Right hindlimb (tissue), 1 donor: ENCODE measurements at places on chromosomes 2 and 18.
A peak's percentile ranks its signal among the peaks of the same experiment; 100 is the strongest.

- DNase-seq: peak; percentile 7
Observed at GRCh38 chr18:13551841-13552733, 174.3 kb downstream of the FAM210A start.

GRCh38 chr2:205683502-205684367 is 1.4 kb downstream of the NRP2 start:
- DNase-seq: peak; percentile 70

DNA sequence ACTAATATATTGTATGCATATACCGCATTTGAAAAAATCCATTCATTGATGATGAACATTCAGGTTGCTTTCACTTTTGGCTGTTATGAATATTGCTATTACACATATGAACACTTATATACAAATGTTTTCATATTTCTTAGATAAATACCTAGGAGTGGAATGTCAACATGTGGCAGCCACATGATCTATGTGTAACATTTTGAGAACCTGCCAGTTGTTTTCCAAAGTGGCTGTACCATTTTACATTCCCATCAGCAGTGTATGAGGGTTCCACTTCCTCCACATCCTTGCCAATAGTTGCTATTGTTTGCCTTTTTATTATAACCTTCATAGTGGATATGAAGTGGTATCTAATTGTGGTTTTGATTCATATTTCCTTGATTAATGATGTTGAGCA is 40.5 kb downstream of the CCDC85A start:
- DNase-seq: no peak

GRCh38 chr2:10772868-10773215 is 39.7 kb downstream of the PDIA6 start:
- no peak for DNase-seq

DNA sequence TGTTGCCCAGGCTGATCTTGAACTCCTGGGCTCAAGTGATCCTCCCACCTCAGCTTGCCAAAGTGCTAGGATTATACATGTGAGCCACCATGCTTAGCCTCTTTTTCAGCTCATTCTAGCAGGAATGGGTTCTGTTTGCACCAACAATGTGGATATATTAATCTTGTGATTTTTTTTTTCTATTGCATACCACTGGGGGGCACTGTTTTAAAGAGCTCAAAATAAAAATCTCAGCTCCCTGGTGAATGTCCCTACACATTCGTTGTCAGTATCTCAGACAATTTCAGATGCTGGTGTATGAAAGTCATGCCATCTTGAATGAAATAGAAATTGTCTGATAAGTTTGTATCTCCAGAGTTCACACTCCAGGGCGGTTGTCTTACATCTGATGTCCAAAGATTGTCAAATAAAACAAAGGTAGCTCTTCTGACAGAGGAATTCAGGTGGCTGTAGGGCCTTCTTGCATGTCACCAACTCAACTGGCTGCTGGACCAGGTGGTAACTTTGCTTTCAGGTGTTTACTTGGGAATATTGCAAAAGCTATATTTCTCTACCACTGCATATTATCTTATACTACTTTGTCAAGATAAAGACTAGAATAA is 3.1 kb upstream of the MATN3 start:
- DNase-seq: no peak

DNA sequence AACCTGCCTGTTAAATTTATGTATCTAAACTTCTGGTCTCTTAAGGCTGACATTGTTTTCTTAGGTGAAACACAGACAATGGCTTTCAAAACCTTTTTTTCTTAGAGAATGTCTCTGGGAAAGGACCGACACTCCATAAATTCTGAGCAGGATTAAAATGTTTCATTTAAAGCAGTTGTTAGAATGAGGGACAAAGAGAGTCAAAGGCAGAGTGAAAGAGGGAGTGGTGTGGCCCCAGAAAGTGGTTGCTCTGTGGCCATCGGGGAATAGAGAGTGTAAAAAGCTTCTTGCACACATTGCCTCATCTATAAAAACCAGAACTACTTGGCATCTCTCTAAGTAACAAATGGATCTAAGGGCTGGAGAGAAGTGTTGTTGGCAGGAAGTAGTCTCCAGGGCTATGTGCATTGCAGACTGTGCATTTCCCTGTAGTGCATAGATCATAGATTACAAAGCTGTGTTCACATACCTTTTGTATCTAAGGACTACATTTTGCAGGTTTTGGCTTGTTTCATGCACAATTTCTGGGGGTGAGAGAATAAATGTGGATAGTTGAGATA is 3.6 kb downstream of the RPRM start:
- DNase-seq: no peak

DNA sequence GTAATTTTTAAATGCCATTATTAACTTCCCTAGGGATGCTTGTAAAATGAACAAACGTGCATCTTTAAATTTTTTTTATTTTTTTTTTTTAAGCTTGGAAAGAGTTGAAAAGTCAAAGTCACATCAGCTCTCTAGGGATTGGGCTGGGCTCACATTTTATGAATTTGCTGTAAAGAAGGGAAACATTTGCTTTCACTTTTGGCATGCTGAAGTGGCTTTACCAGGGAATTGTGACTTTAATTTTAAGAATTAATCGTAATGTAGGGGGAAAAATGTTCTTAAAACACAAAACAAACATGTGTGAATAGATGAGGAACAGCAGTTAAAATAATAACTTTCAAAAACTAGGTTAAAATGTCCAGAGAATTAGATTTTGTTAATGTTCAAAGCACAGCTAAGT is 123.0 kb downstream of the AGAP1 start:
- no peak for DNase-seq

GRCh38 chr2:38514603-38515154 is 88.0 kb downstream of the HNRNPLL start:
- DNase-seq: no peak

DNA sequence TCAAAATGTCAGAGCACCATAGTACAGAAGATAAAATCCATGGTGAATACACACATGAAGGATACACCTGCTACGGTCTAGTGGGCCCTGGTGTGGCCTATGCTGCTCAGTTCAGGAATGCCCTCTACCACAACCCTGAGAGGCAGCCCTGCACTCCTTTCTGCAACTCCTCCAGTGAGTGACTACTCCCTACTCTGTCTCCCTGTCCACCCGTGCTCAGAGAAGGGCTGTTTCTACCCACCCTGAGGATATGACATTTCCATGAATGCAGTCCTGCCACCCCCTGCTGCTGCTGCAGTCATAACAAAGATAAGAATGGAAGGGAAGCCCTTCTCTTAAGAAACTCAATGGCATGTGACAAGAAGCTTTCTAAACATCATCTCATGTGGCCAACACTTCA is 137.0 kb downstream of the EN1 start:
- DNase-seq: no peak

DNA sequence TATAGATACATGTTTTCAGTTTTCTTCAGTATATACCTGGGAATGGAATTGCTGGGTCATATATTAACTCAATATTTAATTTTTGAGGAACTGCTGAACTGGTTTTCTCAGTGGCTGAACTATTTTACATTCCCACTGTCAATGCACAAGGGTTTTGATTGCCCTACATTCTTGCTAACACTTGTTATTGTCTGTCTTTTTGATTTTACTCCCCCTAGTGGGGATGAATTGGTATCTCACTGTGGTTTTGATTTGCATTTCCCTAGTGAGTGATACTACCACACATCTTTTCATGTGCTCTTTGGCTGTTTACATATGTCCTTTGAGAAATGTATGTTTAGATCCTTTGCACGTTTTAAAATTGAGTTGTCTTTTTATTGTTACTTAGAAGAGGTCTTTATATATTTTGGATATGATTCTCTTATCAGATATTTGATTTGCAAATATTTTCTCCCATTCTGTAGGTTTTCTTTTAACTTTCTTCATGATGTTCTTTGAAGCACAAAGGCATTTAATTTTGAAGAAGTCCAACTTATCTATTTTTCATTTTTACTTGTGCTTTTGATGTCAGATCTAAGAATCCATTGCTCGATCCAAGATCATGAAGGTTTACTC is 36.2 kb downstream of the ASB1 start:
- no peak for DNase-seq

DNA sequence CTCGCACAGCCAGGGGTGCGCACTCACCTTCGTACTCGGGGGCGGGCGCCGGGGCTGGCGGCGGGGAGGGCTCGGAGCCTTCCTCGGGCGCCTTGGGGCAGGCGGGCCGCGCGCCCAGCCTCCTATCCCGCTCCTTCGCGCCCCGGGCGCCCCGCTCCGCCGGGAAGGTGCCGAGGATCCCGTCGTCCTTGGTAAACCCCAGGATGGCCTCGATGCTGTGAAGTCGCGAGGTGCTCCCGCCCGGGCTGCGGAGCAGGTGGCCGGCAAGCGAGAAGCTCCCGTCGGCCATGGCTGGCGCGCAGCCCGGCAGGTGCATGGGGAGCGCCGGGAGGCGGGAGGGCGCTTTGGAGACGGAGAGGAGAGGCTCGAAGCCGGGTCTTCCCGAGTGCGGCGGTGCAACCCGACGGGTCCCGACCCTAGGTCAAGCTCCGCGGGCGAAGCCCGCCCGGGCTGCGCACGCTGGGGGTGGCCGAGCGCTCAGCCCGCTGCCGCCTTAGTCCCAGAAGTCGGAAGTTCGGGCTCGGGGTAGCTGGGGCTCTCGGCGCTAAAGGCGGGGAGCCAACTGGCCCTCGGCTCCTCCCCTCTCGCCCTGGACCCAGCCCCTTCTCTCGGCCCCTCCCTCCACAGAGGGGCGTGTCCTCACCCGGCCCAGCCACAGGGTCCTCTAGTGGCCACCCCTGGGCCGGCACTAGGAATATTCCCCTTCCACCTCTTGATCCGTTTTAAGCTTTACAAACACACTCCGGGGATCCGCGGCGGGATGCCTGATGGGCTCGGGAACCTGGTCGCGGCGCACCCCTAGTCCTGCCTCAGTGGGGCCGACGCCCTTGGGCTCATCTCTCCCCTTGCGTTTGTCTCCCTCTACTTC is at the start of gene RAX:
TSS of gene RAX (minus strand) at position 564 of the 868 bp plus-strand sequence. CDS start at position 316, 248 bp downstream.
- DNase-seq: no peak

DNA sequence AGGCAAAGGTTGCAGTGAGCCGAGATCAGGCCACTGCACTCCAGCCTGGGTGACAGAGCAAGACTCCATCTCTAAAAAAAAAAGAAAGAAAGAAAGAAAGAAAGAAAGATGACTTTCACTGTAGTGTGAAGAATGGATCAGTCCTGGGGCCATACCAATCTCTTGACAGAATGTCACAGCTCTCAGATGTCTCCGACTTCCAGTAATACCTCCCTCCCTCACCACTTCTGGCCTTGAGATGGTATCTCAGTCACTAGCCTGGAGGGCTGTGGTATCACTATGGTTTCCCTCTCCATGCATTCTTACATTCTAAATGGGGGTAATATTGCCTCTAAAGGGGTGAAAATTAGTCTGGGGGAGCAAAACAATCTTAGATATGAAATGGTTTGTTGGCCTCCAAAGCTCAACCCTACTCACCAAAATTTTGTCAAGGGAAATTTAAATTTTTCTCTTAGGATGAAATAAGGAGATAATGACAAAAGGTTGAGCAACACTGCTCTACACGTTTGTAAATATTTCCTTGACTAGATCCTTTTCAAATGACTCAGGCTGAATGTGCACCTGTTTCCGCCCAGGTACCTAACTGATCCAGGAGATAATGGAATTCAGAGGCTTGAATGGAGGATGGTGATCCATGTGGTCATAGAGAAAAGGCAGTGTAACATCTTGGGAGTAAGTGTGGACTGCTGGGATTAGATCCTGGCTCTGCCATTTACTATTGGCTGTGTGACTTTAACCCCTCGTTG is 19.9 kb upstream of the SPRED2 start:
- no peak for DNase-seq

- DNase-seq: no peak
Observed at GRCh38 chr2:28521663-28522062, 25.8 kb downstream of the PLB1 start.

GRCh38 chr18:26480897-26481795 is 67.2 kb downstream of the KCTD1 start:
- no peak for DNase-seq

GRCh38 chr18:51726614-51727013 is 529.1 kb upstream of the MEX3C start:
- no peak for DNase-seq

DNA sequence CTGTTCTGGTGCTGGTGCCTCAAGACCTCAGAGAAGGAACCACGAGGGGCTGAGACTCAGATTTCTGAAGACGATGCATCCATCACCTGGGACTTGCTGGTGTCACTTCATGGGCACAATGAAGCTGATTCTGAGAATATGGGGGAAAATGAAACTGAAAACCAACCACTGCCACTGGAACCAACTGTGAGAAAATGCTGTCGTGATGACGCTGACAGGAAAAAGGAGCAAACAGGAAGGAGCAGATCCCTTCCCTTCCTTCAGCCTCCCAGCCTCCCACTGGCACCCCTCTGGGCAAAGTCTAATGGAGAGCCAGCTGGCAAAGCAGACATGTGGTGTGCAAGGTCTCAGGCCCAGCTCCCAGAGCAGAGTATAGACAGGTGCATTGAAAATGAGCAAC is 109.7 kb downstream of the FOXI3 start:
- no peak for DNase-seq

- no peak for DNase-seq
Observed at GRCh38 chr2:115183144-115183543, 740.7 kb downstream of the DPP10 start.

DNA sequence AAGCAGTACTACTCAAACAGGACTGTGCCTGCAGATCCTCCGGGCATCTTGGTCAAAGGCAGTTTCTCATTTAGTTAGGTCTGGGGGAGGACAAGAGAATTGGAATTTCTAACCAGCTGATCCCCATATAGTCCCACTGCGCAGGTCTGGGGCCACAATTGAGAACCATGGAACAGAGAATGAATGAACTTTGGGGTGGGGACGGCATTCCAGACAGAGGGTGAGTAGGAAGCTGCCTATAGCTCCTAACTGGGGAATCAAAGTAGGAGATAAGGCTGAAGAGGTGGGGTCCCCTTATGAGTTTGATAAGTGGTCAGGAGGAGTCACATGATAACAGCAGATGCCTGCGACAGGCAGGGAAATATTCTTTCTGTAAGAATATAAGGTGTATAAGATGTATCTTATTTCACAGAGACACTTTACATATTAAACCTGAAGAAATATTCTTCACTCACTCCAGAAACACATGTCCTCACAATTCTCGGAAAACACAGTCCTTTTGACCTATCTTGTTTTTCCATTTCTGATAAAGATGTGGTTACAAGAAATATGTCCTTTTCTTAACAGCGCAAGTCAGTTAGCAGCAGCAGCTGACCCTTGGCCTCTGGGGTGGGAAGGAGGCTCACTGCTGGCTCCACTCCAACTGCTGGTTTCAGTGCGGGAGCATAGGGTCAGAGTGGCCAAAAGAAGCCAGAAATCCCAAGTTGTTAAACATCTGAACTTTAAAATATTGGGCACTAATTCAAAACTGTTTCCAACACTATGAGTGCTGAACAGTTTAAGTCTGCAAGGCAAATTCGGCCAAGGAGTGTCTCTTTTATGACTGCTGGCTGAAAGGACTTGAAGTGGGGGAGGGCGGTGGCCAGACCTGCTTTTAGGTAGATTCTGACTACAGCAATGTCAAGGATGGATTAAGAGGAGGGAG is 12.6 kb upstream of the TMEM214 start:
- peak; percentile 46 for DNase-seq

- DNase-seq: no peak
Observed at GRCh38 chr18:62550746-62551145, 27.9 kb downstream of the ZCCHC2 start.

DNA sequence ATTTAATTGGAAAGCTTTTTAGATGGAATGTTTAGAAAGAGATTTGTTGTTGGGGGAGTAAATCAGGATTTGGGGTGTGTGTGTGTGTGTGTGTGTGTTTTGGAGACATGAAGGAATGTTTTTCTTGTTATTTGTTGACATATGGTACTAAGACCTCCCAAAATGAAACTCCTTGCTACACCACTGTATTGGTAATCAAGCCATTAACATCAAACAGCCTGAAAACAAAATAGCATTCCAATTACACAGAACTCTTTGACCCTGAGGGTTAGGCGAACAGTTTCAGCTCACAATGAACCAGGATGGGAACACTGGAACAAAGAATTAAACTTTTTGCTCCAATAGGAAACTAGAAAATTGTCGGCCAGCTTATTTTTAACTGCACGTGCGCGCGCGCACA is 41.7 kb upstream of the DARS1 start:
- DNase-seq: no peak
